ENCODE measurements at places on chromosomes 1 and 21. TPM values are rescaled to one million over a fixed set of nuclear protein-coding genes. Genes with fewer than 3 reads are reported as not detected.

The HDAC1 gene
- 55.0 TPM for total RNA-seq

The PLEKHA6 gene
- 37.8 TPM for total RNA-seq

The NFASC gene
- total RNA-seq: 1.5 TPM

The KRTAP26-1 gene
- total RNA-seq: not detected

The MARK1 gene
- total RNA-seq: 0.16 TPM

The SPRR5 gene
- not detected for total RNA-seq

The GSTM5 gene
- not detected for total RNA-seq

The NR1I3 gene
- 0.26 TPM for total RNA-seq

Data from A549 treated with GW870086 at 1 μM for 4 hours (cell line).